ENCODE measurements at places on chromosomes 16 and 17. TPM values are rescaled to one million over a fixed set of nuclear protein-coding genes. Genes with fewer than 3 reads are reported as not detected.

OTOP2 gene
- total RNA-seq: not detected

GRCh38 chr17:2075336-2076086, 20.6 kb downstream of the HIC1 start:
- H3K4me3 ChIP-seq: no peak overlapping the region
- peaks cover 5% of the 10 kb centered on the region for H3K36me3 ChIP-seq
- no peaks in the 10 kb centered on the region for H3K27me3 ChIP-seq
- H3K4me1 ChIP-seq: peaks cover 40% of the 10 kb centered on the region
- DNase-seq: peak; percentile 69

DNA sequence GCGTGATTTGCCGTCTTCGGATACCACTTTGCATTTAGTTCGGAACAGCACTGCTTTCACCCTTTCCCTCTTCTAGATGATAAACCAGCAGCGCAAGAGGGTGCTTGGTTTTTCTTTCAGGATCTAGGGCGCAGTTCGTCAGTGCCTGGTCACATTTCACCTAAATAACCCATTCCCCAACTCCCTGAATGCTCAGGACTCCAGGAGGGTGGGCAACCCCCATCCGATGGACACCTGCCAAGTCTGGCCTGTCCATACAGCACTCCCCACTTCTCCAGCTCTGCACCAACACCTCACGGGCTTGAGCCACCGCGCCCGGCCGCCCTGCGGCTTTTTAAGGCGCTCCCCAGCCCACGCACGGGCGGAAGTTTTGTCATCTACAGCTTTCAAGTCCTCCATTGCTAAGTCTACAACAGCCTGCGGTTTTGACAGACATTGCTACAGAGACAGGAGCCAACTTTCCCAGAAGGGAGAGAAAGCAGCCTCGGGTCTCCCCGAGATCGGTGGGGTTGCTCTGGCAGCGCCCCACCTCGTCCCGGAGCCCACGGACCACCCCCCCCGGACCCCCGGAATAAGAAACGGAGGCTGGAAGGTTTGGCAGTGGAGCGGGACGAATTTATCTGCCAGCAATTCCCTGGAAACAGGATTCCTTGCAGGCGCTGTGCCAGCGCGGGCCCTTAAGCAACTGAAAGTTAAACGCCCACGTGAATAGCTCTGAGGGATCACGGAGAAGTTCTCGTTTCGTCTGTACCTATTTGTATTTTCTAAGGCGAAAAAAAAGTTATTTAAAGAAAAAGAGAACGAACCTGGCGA, 38.6 kb upstream of the SLFN13 start:
- DNase-seq: peak; percentile 58
- no peak overlapping the region for H3K27ac ChIP-seq
- peak overlapping the region; percentile 54 for H3K4me3 ChIP-seq
- no peaks in the 10 kb centered on the region for H3K36me3 ChIP-seq
- no peaks in the 10 kb centered on the region for H3K4me1 ChIP-seq

DNA sequence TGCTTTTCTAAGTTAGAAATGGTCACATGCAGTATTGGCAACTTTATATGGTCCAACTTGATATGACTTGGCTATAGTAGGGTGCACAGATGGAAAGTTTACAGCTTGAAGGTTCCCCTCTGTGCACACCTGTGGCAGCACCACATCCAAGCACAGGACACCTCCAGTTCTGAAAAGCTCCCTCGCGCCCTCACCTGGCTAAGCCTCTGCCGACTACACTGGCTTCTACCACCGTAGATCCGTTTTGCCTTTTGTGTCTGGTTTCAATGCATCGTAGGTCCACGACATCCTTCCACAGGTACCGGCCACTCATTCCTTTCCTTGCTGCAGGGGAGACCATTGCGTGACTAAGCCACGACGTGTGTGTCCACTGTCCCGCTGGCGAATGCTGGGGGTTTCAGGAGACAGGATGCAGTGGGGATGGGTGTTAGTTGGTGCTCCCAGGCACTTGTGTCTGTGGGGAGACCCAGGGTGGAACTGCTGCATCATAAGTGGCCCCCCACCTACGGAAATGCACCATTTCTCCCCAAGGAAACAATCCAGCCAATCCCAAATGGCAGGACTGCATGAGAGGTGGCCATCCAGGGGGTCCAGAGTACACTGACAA, 4.9 kb upstream of the RASD1 start:
- no peaks in the 10 kb centered on the region for H3K36me3 ChIP-seq
- peaks cover 2% of the 10 kb centered on the region for H3K4me1 ChIP-seq
- no peak overlapping the region for H3K27ac ChIP-seq
- DNase-seq: no peak
- no peak overlapping the region for H3K4me3 ChIP-seq

- no peaks in the 10 kb centered on the region for H3K36me3 ChIP-seq
- no peak overlapping the region for H3K27ac ChIP-seq
- no peak for DNase-seq
- H3K4me3 ChIP-seq: no peak overlapping the region
- H3K27me3 ChIP-seq: no peaks in the 10 kb centered on the region
Measured at GRCh38 chr16:12480286-12480685, 323.4 kb downstream of the CPPED1 start.

DNA sequence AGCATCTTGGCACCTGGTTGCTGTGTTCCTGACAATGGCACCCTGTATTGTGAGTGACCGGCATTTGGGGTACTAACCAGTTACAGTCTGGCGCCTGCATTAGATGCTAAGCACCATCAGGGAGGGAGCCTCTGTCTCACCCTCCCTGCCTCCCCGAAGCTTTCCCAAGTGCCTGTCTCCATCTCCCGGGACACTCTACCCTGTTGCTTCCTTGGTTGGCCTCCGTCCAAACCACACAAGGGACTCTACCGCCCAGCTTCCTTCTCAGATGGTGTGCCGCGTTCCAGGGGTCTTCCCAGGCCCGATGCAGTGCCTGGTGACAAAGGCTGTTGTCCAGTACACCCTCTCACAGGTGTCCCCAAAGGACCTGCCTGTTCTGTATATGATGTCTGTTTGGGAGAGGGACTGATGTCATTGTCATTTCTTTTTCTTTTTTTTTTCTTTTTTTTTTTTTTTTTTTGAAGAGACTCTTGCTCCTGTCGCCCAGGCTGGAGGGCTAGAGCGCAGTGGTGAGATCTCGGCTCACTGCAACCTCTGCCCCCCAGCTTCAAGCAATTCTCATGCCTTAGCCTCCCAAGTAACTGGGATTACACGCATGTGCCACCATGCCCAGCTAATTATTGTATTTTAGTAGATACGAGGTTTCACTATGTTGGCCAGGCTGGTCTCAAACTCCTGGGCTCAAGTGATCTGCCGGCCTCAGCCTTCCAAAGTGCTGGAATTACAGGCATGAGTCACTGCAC, 6.7 kb downstream of the SNN start:
- H3K27ac ChIP-seq: no peak overlapping the region
- no peaks in the 10 kb centered on the region for H3K27me3 ChIP-seq

SGCA gene
- 4.1 TPM for total RNA-seq

DNA sequence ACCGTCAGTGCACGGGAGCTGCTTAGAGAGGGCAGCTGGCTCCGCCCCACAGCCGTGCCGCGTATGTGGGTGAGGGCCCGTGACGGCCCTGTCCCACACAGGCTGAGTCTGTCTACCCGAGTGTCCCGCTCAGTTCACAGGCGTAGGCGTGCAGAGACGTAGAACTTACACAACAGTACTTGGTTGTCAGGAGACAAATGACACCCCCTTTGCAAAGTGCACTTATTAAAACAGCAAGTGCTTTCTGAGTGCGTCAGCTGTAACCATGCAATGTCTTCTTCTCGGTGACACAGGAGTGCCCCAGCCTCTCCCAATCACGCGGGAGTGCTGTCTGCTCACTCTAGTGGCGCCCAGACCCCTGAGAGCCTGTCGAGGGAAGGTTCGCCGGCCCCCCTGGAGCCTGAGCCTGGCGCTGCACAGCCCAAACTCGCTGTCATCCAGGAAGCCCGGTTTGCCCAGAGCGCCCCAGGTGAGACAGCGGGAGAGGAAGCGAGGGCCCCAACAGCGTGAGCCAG, 64.2 kb downstream of the FOXK2 start:
- H3K4me1 ChIP-seq: no peaks in the 10 kb centered on the region
- H3K4me3 ChIP-seq: no peak overlapping the region
- DNase-seq: no peak
- H3K27me3 ChIP-seq: no peaks in the 10 kb centered on the region
- H3K36me3 ChIP-seq: peaks cover 21% of the 10 kb centered on the region
- no peak overlapping the region for H3K27ac ChIP-seq

- DNase-seq: no peak
- H3K4me3 ChIP-seq: no peak overlapping the region
- H3K27ac ChIP-seq: no peak overlapping the region
Measured at GRCh38 chr17:49217651-49218413, 7.3 kb downstream of the ABI3 start.

FOXN1 gene
- total RNA-seq: not detected

DNA sequence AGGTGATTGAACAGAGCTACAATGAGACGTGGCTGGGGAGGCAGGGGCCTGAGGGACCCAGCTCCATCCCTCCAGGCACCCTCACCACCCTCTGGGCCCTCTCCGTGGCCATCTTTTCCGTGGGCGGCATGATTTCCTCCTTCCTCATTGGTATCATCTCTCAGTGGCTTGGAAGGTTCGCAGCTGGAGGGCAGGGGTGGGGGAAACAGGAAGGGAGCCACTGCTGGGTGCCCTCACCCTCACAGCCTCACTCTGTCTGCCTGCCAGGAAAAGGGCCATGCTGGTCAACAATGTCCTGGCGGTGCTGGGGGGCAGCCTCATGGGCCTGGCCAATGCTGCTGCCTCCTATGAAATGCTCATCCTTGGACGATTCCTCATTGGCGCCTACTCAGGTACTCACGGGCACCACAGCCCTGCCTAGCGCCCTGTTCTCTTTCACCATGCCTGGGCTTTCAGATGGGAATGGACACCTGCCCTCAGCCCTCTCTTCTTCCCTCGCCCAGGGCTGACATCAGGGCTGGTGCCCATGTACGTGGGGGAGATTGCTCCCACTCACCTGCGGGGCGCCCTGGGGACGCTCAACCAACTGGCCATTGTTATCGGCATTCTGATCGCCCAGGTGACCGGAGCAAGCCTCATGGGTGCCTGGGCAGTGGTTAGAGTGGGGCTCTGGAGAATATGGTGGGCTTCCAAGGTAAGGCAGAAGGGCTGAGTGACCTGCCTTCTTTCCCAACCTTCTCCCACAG, 2.1 kb downstream of the SLC2A4 start:
- peaks cover 34% of the 10 kb centered on the region for H3K27me3 ChIP-seq
- peaks cover 8% of the 10 kb centered on the region for H3K4me1 ChIP-seq
- H3K4me3 ChIP-seq: no peak overlapping the region
- no peak overlapping the region for H3K27ac ChIP-seq

CRISPLD2 gene
- 37.0 TPM for total RNA-seq

CCL14 gene
- total RNA-seq: not detected

HOXB7 gene
- 6.4 TPM for total RNA-seq

DNA sequence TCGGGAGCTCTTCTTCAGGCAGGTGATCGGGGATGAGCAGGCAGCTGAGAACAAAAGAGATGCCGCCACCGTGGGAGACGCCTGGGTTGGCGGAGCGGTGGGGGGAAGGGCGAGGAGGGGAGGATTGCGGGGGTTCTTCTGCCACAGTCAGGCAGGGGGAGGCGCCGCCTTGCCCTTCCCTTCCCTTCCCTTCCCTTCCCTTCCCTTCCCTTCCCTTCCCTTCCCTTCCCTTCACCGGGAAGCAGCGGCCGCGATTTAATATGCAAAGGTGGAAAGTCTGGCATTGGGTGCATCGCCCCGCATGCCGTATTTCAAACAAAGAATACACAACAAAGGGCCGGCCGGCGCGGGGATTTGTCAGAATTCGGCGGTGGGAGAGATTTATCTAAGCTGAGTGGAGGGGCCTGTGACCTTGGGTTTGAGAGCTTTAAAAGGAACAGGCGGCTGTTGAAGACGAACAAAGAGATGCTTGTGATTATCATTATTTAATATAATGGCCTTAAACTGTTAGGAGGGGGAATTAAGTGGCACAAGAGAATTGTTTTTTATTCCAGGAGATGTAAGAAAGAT, 262.3 kb upstream of the TNRC6C start:
- H3K27me3 ChIP-seq: peaks cover 10% of the 10 kb centered on the region
- DNase-seq: no peak
- H3K4me1 ChIP-seq: no peaks in the 10 kb centered on the region
- H3K4me3 ChIP-seq: no peak overlapping the region

GRCh38 chr16:7366041-7366440, 33.4 kb downstream of the RBFOX1 start:
- H3K4me1 ChIP-seq: no peaks in the 10 kb centered on the region
- no peak overlapping the region for H3K27ac ChIP-seq
- H3K27me3 ChIP-seq: no peaks in the 10 kb centered on the region

ACSM3 gene
- 1.3 TPM for total RNA-seq

GRCh38 chr16:71288570-71288889, 672 bp downstream of the CMTR2 start:
- DNase-seq: no peak
- peak overlapping the region; percentile 91 for H3K4me3 ChIP-seq
- peaks cover 4% of the 10 kb centered on the region for H3K36me3 ChIP-seq
- peak overlapping the region; percentile 89 for H3K27ac ChIP-seq

GRCh38 chr16:85816159-85816558, 16.7 kb downstream of the COX4I1 start:
- H3K36me3 ChIP-seq: no peaks in the 10 kb centered on the region
- H3K4me1 ChIP-seq: no peaks in the 10 kb centered on the region
- H3K27ac ChIP-seq: no peak overlapping the region
- H3K4me3 ChIP-seq: no peak overlapping the region
- no peak for DNase-seq

DNA sequence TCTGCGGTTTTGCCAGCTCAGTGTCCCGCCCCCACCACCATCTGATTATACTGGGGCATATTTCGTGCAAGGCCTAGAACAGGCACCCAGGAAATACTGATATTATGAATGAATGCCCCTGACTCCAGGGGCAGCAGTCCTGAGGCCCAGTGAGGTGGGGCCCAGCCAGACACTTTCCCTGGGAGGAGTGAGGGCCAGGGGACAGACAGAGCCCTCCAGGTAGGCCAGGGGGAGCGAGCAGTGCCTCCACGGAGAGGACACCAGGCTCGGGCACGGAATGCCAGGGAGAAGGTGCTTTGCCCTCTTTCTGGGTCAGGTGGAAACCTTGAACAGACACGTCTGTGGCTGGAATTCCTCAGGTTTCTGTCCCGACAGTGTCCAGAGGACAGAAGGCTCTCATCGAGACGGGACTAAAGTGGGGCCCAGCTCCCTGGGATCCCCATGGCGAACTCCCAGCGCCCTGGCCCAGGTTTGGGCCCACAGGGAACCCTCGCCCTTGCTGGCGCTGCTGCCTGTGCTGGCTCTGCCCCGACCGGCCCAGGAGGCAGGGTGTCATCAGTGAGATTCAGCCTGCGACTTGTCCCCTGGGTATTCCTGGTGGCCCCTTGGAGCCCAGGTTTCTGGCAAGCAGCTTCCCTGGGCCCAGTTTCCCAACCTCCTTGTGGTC, 4.3 kb downstream of the KATNB1 start:
- H3K4me1 ChIP-seq: peaks cover 13% of the 10 kb centered on the region
- no peak overlapping the region for H3K27ac ChIP-seq
- no peak overlapping the region for H3K4me3 ChIP-seq
- no peak for DNase-seq
- H3K27me3 ChIP-seq: no peaks in the 10 kb centered on the region

- peaks cover 39% of the 10 kb centered on the region for H3K27me3 ChIP-seq
- no peaks in the 10 kb centered on the region for H3K36me3 ChIP-seq
- H3K27ac ChIP-seq: no peak overlapping the region
- no peak for DNase-seq
- H3K4me3 ChIP-seq: no peak overlapping the region
Measured at GRCh38 chr17:36661047-36661666, 59.8 kb downstream of the MRM1 start.

HYDIN gene
- total RNA-seq: 1.3 TPM

TTLL6 gene
- total RNA-seq: under 0.01 TPM

Measured in fibroblast of lung (primary cell).